ENCODE measurements at places on chromosomes 12 and 14. TPM values are rescaled to one million over a fixed set of nuclear protein-coding genes. Genes with fewer than 3 reads are reported as not detected.
A peak's percentile ranks its signal among the peaks of the same experiment; 100 is the strongest.

DNA sequence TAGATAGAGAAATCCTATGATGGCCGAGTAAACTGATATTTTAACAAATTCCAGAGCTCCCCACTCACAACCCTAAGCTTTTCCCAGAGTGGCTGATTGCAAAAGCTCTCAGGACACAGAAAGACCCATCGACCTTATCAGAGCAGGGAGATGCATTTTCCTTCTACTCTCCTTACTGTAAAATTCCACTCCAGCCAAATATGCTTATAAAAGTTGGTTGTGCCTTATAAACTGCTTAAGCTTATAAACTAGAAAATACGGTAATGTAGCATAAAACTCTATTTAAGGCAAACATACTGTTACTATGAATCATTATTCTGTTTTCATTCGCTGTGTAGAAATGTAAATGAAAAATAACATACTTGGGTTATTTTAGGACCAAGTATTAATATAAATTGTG is 41.6 kb upstream of the TRHDE start:
- DNase-seq, result no peak

DNA sequence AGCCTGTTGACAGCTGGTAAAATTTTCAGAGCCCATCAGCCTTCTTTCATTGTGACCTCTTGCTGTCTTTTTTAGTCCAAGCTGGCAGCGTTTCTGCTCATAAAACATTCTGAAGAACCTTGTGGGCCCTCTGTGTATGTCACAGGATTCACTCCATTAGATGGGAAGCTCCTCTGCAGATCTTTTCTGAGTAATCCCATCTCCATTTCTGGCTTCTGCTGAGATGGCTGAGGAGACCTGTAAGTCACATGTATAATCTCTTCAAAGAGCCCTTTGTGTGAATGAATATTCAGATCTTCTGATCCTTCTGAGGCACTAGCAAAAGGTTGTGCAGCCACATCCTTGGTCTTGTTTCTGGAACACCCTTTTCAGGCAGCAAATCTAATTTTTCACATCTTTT is 2.8 kb downstream of the RXYLT1 start:
- DNase-seq, result no peak

- DNase-seq, result no peak
Observed at GRCh38 chr12:117671734-117672133, 297.1 kb downstream of the KSR2 start.

The TBX3 gene
- 12.7 TPM for total RNA-seq

GRCh38 chr14:58501214-58501816 is 73.8 kb downstream of the KIAA0586 start:
- peak; percentile 44 for DNase-seq

The RIMKLB gene
- total RNA-seq, result 26.2 TPM

The CEP128 gene
- total RNA-seq, result 1.7 TPM

The KLRG1 gene
- total RNA-seq, result 2.5 TPM

DNA sequence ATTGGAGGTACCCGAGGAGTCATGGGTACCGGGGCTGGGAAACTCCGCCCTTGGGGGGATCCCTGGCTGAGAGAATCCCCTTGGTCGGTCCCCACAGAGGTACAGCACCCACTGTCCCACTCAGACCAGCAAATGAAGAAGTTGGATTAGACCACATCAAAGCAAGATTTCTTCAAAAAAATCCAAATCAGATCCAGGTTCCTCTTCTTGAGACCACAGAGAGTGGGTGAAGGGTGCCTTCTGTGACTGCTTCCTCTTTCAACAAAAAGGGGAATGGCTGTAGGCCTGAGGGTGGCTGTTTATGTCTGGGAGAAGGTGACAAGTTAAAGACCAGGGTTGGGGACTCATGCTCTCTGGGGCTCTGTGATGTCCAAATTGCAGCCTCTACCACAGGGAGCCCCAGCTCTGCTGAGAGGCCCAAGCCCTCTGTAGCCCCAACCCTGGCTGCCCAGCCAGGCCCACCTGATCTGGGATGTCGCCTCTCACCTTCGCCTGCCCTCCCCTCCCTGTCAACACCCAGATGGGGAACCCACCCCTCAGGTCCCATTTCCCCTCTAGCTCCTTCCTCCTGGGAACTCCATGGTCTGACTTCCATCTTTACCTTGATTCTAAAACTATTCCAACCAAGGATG is 50.9 kb downstream of the ZFP36L1 start:
- DNase-seq, result no peak

DNA sequence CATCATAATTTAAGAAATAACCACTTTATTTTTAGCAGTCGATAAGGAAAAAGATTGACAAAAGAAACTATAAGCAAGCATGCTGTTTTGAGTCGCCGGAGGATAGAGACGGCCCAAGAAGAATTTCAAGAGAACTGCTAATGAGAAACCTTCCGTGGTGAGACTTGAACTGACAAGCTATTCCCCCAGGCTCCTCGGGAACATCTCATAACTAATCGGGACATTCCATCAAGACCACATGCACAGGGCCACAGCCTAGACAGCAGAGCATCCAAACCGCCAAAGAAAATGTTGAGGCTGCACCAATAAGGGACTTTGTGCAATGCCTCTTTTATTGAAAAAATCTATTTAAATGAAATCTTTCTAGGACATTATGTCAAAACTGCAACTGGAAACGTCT is 51.0 kb downstream of the YEATS4 start:
- no peak for DNase-seq

DNA sequence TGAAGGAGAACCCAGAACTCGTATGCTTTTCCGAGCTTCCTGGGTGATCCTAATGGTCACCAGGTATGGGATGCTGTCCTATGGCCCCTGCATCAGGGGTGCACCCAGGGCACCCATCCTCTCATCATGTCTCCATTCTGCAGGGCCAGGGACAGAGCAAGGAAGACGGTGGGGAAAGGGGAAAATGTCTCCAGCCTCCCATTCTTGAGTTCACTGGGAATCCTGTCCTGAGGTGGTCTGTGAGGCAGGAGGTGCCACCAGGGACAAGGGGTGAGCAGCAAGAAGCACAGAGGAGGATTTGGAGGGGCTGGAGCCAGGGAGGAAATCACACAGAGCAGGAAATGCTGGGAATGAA is 14.9 kb upstream of the SLC6A12 start:
- no peak for DNase-seq

- DNase-seq, result no peak
Observed at GRCh38 chr14:51328064-51328771, 88.2 kb downstream of the TMX1 start.

GRCh38 chr14:93092606-93093556 is 22.8 kb downstream of the ITPK1 start:
- DNase-seq, result no peak

- DNase-seq, result no peak
Observed at GRCh38 chr14:68047906-68048305, 228.3 kb downstream of the RAD51B start.

The OTOGL gene
- 0.14 TPM for total RNA-seq

DNA sequence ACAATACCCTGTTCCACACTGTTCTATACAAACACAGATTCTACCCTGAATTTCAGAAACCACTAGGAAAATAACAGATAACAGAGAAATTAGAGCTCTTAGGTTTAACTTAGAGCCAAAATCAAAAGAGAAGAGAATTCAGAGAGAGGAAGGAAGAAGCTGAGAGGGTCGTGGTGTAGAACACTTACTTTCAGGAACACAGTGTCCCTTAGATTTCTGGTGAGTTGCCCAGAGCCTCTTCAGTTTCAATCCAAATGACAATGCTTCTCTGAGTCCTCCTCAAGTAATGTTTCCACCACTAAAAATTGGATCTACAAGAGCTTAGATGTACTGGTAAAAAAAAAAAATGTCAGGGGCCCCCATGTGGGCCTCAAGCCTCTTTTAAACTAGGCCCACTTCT is 2.6 kb downstream of the YAF2 start:
- DNase-seq, result no peak

- no peak for DNase-seq
Observed at GRCh38 chr14:32008602-32009193, 68.4 kb upstream of the ARHGAP5 start.

The VAMP1 gene
- total RNA-seq, result 4.8 TPM

- DNase-seq, result no peak
Observed at GRCh38 chr12:91055976-91056375, 1.8 kb downstream of the KERA start.

GRCh38 chr14:34722723-34723545 is 8.5 kb upstream of the CFL2 start:
- DNase-seq, result no peak

GRCh38 chr12:105040476-105040875 is 43.8 kb downstream of the ALDH1L2 start:
- no peak for DNase-seq

- DNase-seq, result no peak
Observed at GRCh38 chr14:24329073-24329663, 5.7 kb downstream of the ADCY4 start.

All from kidney epithelial cell (primary cell).